H9 (cell line): ENCODE measurements at places on chromosomes 11 and 22. TPM values are rescaled to one million over a fixed set of nuclear protein-coding genes. Genes with fewer than 3 reads are reported as not detected.

GRCh38 chr11:109222761-109223160, 199.2 kb upstream of the C11orf87 start:
- H3K27ac ChIP-seq, result no peak overlapping the region
- H3K4me3 ChIP-seq, result no peak overlapping the region
- no peaks in the 10 kb centered on the region for H3K27me3 ChIP-seq
- peaks cover 9% of the 10 kb centered on the region for H3K36me3 ChIP-seq
- DNase-seq, result no peak
- H3K4me1 ChIP-seq, result no peaks in the 10 kb centered on the region

DNA sequence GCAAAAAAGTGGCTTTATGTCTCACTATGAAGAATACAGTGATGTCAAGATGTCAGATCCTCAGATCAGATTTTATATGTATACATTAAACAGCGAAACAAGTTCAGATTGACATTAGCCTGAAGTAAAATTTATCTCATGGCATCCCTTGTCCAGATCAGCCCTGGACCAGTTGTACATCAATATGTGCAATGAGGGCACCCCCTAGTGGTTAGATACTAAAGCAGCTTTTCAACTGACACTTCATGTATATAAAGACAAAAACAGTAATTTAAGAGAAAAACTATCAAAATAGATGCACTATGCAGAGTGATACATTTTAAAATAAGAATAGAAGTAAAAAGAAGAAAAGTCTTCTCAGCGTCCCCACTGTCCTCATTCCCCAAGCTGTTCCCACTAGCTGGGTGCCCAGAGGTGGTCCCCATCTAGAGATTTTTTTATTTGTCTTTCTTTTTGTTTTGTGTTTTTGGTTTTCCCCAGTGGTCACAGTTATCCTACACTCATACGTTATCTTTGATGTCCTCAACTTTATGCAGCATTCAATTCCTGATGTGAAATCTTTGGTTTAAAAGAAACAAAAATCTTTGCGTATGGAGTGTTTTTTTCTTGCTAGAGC, 2193.4 kb upstream of the RAG2 start:
- no peak overlapping the region for H3K27ac ChIP-seq
- H3K4me3 ChIP-seq, result no peak overlapping the region
- H3K4me1 ChIP-seq, result no peaks in the 10 kb centered on the region
- no peaks in the 10 kb centered on the region for H3K27me3 ChIP-seq
- peaks cover 8% of the 10 kb centered on the region for H3K36me3 ChIP-seq

DNA sequence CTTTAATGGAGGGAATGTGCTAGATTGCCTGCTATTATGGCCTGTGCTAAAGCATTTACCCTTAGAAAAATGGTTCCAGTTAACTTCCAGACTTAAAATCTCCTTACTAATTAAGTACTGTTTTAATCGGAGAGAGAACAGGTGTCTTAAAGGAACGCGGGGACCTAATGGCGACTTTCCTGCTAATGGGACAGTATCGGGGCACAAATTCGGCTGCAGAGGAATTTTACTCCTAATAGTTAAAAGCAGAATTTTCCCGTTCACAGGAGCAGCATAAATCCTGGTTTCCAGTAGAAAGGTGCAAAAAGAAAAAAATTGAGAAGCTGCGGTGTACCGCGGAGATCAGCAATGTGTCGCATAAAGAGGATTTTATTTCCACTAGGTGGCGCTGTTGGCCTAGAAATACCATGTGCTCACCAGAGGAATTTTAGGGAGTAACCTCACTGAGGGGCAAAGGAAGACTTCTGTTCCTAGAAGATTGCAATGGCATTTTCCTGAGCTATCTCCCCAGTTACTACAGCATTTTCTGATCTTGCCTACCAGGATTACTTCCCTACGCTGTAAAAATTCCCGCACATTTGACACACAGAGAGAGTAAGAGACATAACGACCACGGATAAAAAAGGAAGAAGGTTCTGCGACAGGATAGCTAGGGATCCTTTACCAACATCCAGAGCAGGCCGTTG, 44.5 kb downstream of the ZNF280B start:
- H3K36me3 ChIP-seq, result peaks cover 4% of the 10 kb centered on the region; the same call in 1 of the 2 replicates
- no peak overlapping the region for H3K27ac ChIP-seq
- H3K4me1 ChIP-seq, result no peaks in the 10 kb centered on the region
- H3K27me3 ChIP-seq, result peaks cover 8% of the 10 kb centered on the region
- DNase-seq, result peak; percentile 59

- H3K4me1 ChIP-seq, result peaks cover 3% of the 10 kb centered on the region; the same call in 1 of the 2 replicates
- no peaks in the 10 kb centered on the region for H3K27me3 ChIP-seq
- H3K36me3 ChIP-seq, result no peaks in the 10 kb centered on the region
- no peak overlapping the region for H3K27ac ChIP-seq
Observed at GRCh38 chr11:115420505-115420904, 83.7 kb downstream of the CADM1 start.

- DNase-seq, result no peak
- no peaks in the 10 kb centered on the region for H3K27me3 ChIP-seq
- H3K36me3 ChIP-seq, result no peaks in the 10 kb centered on the region
- no peak overlapping the region for H3K27ac ChIP-seq
- H3K4me1 ChIP-seq, result no peaks in the 10 kb centered on the region
- no peak overlapping the region for H3K4me3 ChIP-seq
Observed at GRCh38 chr11:47002390-47002789, 65.8 kb downstream of the CSTPP1 start.

The MRGPRX4 gene
- not detected in 2 replicates for total RNA-seq

The CALCA gene
- total RNA-seq, result 0.29 TPM in 1 of 2 replicates, not detected in the other

The DNAJC4 gene
- total RNA-seq, result 21.0 and 24.2 TPM in 2 replicates

The ANO5 gene
- 3.4 and 3.7 TPM in 2 replicates for total RNA-seq
